NCI-H187 treated with DMSO at 0.1 percent for 48 hours (cell line): ENCODE measurements at places on chromosomes 16 and 17.
A peak's percentile ranks its signal among the peaks of the same experiment; 100 is the strongest.

GRCh38 chr17:42797067-42798007 is 1.2 kb downstream of the COA3 start:
- DNase-seq = no peak

GRCh38 chr16:66359012-66359411 is 7.5 kb upstream of the CDH5 start:
- DNase-seq = no peak

- no peak for DNase-seq
These were observed 8.3 kb downstream of the SLC7A6 start for GRCh38 chr16:68272507-68273209.

- DNase-seq = no peak
These were observed 24.2 kb downstream of the SPACA3 start for GRCh38 chr17:33015716-33016346.

DNA sequence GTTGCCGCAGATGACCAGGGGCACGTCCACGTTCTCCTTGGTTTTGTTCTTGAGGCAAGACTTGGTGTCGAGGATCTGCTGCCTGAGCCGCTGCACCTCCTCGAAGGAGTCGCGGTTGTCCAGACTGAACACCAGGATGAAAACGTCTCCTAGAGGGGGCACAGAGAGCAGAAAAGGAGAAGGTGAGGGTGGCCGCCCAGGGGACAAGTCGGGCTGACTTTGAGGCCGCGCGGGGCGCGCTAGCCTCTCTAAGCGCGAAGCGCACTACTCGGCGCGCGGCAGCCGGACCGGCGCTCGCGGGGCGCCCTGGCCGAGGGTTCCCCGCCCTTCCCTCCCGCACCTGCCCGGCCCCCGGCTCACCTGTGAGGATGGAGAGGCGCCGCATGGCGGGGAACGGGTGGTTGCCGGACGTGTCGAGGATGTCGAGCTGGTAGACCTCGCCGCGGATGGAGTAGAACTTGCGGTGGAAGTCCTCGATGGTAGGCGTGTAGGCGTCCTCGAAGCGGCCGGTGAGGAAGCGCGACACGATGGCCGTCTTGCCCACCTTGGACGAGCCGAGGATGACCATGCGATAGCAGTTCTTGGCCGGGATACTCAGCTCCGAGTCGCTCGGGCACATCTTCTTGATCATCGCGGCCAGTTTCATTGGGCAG is 533 bp downstream of the RASD1 start:
- no peak for DNase-seq

DNA sequence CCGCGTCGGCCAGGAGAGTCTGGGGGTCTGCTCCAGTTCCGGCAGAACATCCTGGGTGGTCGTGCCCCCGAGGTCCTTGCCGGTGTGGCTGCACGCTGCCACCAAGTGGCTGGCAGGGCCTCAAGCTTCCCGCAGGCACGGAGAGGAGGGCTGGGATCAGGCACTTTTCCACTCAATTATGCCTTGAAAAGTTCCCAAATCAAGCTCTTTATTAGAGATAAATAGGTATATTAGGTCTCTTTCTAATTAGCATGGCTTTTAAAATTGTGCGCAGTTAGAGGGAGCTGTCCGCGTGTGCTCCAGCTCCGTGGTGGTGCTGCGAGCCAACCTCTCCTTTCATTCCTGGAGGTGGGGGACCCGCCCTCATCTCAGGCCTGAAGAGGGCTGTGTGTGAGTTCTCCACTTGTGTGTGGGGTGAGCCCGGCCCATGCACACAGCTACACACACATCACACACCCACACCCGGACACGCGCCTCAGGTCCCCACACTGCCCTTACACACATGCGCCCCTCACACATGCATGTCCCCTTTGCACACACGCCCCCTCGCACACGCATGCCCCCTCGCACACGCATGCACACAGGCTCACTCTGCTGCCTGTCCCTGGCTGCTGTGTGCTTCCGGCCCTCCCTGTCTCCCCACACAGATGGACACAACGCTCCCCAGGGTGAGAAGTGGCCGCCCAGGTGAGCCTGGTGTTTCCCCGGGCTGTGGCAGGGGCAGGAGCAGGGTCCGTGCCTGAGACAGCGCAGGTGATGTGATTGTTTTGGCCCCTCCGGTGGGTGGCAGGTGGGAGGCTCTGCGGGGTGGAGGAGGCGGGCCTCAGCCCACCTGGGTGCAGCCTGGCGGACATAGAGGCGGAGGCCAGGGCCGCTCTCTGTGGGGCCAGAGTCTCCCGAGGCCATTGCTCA is 28.8 kb downstream of the CACNA1H start:
- DNase-seq = no peak

GRCh38 chr16:23082161-23082788 is 67.0 kb downstream of the USP31 start:
- DNase-seq = no peak

- no peak for DNase-seq
These were observed 69.8 kb downstream of the DYNLRB2 start for GRCh38 chr16:80610481-80611156.

DNA sequence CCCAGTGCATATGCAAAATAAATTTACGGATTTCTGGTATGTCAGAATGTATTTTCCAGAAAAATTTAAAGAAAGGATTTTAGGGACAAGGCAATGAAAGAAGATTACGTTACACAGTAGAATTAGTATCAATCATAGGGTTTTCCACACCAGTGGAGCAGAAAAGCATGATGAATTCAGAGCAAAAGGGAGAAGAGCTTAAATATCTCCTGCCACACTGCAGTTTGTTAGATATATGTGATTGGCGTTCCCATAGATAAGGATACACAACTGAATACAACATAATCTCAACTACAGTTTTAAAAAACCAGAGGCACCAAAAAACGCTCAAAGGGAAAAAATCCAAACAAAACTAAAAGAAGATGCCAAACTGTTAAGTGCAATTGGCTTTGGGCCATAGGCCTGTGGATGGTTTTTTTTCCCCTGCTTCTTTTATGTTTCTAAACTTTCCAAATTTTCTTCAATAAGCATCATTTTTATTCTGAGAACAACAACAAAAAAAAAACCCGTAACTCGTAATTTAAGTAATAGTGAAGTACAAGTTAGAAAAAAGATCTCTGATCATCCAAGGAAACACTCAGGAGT is 22.3 kb downstream of the MARF1 start:
- no peak for DNase-seq

DNA sequence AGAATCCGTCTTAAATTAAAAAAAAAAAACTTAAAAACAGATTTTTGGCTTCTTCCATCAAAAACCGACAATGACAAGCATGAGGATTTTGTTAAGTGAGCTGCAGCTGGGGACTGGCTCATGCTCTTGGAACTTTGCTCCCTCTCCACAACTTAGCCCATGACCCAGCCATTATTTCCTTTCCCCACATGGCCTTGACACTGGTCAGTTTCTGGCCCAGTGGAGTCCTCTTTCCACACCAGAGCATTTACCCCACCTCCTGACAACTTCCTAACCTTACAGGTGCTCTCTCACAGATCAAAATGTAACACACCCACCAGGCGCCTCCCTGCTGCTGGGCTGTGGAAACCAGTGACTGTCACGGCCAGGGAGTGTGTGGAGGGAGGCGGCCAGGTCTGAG is 62.7 kb upstream of the ZNF267 start:
- DNase-seq = no peak

GRCh38 chr16:50011707-50012106 is 13.3 kb upstream of the CNEP1R1 start:
- DNase-seq = no peak

DNA sequence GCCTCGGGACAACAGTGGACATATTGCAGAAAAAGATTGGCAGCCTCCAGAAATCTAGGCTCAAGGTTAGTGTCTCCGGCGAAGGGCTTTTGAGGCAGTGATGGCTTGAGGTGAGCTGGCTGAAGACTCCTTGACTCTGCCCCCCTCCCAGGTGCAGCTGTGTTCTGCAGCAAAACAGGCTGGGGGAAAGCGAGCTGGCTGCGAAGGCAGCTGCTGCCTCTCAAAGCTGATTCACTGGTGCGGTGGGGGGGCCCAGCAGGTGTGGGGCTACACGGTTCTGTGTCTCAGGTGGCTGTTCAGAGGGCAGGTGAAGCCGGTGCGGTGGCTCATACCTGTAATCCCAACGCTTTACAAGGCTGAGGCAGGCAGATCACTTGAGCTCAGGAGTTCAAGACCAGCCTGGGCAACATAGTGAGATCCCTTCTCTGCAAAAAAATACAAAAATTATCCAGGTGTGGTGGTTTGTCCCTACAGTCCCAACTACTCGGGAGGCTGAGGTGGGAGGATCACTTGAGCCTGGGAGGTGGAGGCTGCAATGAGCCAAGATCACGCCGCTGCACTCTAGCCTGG is 22.9 kb downstream of the C16orf96 start:
- peak; percentile 49 for DNase-seq

GRCh38 chr17:34167354-34167753 is 87.7 kb upstream of the CCL2 start:
- DNase-seq = peak; percentile 20

- DNase-seq = no peak
These were observed 284.6 kb upstream of the KIF2B start for GRCh38 chr17:53538129-53538617.

- DNase-seq = no peak
These were observed 103.7 kb downstream of the NPIPB5 start for GRCh38 chr16:22614271-22614947.

DNA sequence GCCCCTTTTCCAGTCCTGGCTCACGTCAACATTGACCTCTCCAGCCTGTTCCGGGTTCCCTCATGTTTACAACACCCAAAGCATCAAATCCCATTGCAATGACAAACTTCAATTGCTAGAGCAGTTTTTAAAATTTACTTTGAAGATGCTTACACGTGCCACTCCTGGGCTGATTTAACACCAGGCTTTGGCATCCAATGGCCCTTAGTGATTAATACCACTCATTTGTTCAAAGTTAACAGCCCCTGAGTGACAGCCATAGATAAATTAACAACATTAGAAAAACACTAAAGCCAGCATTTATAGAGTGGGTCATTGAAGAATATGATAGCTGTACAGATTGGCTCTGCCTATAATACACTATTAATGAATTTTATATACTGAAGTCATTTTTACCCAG is 135.1 kb downstream of the PMP22 start:
- DNase-seq = no peak

- no peak for DNase-seq
These were observed 9.1 kb downstream of the LDHD start for GRCh38 chr16:75107505-75107904.

DNA sequence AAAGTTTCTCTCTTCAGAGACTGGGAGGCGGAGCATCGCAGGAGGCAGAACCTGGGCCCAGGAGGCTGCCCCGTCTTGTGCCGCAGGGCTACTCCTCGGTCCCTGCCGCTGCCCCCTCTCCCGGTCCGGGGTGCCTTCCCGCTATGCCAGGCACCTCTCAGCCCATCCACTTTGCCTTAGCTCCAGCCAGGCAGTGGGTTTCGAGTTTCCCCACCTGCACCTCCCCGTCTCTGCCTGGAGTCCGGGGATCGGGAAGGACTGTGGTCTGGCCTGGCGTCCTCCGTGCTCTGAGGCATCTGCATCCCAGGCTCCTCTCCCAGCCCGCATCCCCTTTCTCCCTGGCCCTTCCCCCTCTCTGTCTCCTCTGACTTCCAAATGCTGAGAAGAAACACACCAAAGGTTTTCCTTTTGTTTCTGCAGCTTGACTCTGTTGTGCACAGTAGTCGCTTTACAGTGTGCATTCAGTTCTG is 26.8 kb upstream of the PIK3R6 start:
- DNase-seq = no peak

DNA sequence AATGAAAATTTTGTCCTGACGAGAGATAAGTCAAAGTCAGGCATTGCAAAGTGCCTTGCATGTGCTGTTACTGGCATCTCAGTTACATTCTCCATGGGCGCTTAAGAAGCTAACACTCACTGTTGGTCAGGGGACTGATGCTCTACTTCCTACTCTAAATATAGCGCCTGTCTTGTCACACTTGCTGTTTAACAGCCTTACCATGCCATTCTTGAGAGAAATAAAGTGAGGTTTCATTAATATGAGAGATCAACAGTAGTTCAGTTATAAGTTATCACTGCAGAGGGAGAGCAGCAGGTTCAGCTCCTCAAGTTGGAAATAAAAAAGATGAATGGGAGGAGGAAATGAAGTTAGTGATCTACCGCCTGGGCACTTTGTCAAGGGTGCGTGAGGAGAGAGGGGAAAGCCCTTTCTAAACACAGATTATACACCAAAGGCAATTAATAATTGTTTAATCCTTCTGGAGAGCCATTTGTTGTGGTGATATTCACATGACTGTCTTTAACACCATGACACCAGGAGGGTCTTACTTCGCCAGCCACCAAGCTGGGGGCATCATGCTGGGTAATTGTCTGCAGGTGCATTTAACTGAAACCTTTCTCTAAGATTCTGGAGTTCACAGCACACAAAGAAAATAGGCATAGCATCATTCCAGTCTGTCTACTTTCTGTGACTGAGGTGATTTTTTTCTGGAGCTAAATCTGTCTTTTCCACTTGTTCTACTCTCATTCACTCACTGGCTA is 568.7 kb upstream of the HSBP1 start:
- no peak for DNase-seq

GRCh38 chr17:27380551-27380950 is 75.7 kb upstream of the KSR1 start:
- DNase-seq = no peak

DNA sequence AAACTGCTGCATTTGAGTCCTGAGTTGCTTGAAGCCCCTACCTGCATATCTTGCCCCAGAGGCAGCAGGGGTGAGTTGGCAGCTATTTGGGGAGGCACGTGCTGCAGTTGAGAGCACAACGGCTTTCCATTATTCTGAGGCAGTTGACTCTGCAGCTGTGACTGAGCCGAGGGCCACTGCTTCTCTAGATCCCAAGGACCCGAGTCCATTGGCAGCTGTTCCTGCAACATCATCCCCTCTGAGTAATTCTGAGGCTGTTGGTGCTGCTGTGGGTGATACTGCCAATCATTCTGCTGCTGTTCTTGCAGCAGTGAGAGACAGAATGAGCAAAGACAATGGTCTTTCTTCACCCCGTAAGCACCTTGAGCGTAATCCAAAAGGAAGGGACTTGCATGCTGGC is 12.7 kb downstream of the TERF2IP start:
- DNase-seq = no peak

- no peak for DNase-seq
These were observed 9.2 kb downstream of the MGAT5B start for GRCh38 chr17:76877437-76877836.

GRCh38 chr17:76353004-76353598 is 615 bp downstream of the PRPSAP1 start:
- no peak for DNase-seq

DNA sequence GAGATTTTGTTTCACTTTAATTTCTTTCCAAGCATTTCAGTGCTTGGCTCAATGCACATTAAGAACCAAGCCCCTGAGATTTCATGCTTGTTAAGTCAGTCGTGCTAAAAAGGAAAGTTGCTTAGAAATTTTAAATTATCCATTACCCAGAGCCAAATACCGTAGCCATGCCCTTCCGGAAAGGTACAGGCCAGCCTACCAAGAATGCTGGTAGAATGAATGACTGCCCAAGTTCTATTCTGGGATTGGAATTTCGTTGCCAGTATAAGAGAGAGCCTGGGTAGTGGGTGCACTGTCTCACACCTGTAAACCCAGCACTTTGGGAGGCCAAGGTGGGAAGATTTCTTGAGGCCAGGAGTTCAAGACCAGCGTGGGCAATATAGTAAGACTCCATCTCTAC is 194.0 kb downstream of the KATNIP start:
- no peak for DNase-seq

GRCh38 chr17:6269478-6269877 is 165.4 kb downstream of the AIPL1 start:
- DNase-seq = no peak
